ENCODE measurements at places on chromosomes 7 and 10.

DNA sequence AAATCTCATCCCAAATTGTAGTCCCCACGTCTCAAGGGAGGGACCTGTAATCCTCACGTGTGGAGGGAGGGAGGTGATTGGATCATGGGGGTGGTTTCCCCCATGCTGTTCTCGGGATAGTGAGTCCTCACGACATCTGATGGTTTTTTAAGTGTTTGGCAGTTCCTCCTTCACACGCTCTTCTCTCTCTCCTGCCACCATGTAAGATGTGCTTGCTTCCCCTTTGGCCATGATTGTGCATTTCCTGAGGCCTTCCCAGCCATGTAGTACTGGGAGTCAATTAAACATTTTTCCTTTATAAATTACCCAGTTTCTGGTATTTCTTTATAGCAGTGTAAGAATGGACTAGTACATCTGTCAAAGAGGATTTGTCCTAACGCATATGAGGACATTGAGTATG lies 59.5 kb downstream of the RGS10 start:
- no peak for DNase-seq

- no peak for DNase-seq
Observed at GRCh38 chr7:105617280-105618015, 36.2 kb upstream of the EFCAB10 start.

GRCh38 chr10:17006631-17007417 lies 122.8 kb downstream of the CUBN start:
- DNase-seq, result no peak

DNA sequence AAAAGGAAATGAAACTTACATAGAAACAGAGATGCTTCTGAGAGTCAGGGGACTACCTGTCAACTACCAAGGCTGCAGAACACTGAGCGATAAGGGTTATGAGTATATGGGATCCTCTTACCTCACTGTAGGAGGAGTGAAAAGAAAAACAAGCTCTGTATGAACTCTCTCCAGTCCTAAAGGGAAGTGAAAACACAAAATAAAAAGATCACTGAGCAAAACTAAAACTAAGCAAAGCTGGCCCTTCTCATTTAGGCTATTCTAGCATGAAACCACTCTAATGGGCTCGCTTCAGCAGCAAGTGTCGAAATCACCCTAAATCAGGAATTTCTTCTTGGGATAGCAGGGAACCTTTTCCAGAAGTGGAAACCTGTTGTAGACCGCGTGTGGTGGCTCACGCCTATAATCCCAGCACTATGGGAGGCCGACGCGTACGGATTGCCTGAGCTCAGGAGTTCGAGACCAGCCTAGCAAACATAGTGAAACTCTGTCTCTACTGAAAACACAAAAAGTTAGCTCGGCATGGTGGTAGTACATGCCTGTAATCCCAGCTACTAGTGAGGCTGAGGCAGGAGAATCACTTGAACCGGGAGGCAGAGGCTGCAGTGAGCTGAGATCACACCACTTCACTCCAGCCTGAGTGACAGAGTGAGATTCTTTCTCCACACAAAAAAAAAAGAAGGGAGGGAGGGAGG lies 27.0 kb downstream of the DCLRE1C start:
- no peak for DNase-seq

GRCh38 chr7:46786221-46786954 lies 795.5 kb downstream of the TNS3 start:
- DNase-seq, result no peak

- DNase-seq, result no peak
Observed at GRCh38 chr10:124033887-124034218, 59.5 kb downstream of the CHST15 start.

- no peak for DNase-seq
Observed at GRCh38 chr7:110153222-110153621, 937.7 kb upstream of the LRRN3 start.

DNA sequence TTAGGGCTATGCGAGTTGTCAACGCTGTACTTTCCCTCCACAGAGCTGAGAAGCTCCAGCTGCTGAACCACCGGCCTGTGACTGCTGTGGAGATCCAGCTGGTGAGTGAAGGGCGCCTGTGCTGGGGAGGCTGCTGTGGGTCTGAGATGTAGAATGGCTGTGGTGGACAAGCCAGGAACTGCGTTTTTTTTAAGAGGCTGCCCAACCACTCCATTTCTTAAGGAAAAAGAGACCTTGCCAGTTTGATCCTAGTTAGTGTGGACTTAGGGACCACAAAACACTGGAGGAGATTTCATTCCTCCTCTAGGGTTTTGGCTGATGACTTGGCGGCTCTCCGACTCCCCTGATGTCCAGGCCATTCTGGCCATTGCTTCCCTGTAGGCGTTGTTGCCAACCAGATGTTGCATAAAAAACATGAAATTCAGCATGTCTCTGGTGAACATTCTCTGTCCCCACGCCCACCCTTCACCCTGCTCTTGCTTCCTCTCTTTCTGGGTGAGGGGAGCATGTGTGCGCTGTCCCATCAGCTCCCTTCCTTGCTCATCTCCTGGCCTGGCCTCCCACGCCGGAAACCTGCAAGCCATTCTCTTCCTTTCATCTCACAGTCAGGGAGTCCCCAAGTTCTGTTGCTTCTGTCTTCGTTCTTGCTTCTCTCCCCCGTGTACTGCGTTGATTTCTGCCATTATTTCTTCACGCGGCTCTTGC lies 30.9 kb downstream of the CRCP start:
- no peak for DNase-seq

DNA sequence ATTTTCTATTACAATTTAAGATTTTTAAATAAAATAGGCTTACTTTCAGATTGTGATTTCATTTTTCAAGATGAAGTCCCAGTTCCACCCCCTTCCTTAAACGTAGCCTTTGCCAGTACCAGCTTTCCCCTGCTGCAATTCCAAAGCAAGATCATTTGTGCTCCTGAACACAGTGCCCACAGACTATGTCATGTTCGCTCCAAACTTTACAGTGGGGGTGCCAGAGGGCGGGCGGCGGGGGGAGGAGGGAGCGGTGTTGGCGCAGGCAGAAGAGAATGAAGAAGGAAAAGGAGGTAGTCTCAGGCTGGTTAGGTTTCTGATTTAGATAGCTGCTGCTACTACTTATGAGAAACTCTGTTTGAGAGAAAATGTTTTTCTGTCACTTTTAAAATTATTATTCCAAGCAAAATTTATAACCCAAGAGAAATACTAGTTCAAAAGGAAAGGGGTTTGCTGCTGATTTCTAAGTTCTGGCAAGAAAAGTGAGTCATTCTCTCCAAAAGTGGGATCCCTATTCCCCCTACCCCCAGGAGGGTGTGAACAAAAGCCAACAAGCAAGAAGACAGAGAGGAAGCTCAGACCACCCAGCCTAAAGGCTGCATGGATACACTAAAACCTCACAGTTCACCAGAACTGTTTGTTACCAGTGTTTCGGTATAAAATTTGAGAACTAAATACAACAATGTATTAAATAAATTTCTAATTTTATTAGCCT lies 109.6 kb downstream of the SRPK2 start:
- DNase-seq, result no peak

DNA sequence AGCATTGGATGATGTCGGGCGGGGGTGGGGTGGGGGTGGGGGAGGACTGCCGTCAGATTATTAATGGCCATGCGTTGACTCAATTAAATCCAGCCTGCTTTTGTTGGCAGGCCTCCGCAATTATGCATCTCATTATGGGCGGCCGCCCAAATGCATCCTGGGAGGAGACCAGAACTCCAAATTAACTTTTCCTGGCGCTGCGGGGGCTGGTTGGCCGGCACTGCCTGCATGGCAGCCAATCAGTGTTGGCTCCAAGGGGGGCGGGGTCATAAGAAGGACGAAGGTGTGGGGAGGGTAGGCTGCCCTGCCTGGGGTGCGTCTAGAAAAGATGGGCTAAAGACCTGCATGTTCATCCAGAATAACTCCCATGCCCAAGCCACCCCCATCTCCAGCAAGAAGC lies 83.9 kb upstream of the PAX2 start:
- DNase-seq, result no peak

DNA sequence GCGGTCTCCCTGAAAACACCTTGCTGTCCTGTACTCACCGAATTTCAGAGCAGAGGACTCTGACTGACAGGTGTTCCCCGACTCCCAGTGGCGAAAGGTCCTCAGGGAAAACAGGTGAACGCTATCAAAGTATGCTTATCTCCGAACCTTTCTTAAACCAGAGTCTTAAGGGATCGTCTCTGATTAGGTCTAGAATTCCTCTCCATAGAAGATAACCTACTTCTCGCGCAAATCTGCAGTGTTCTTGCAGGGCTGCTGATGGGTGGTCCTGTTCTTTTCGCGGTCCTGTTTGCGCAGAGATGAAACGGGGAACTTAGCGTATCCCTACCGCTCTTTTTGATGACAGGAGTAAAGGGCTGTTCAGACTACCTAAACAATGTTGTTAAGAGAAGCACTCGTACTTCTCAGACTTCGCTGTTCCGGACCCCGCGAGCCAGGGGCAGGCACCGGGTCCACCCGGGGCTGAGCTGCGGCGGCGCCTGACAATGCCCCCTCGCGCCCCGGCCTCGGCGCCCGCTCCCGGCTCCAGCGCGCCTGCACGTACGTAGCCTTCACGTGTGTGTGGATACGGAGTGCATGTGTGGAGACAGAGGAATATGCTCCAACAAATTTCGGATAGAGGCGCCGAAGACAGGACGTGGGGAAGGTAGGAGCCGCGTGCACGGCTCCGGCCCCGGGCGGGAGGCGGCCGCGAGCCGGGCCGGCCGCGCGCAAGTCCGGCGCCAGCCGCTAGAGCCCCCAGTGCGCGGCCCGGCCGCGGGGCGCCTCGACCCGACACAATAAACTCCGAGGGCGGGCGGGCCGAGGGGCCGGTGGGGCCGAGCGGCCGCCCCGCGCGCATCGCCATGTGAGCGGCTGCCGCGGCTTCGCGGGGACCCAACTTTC lies 766 bp upstream of the ZMYND11 start:
- no peak for DNase-seq

GRCh38 chr7:66205741-66206090 lies 582 bp downstream of the TPST1 start:
- no peak for DNase-seq

- DNase-seq, result no peak
Observed at GRCh38 chr7:81624650-81625631, 144.9 kb downstream of the HGF start.

- no peak for DNase-seq
Observed at GRCh38 chr7:92830532-92831110, 5.8 kb downstream of the CDK6 start.

- DNase-seq, result no peak
Observed at GRCh38 chr7:138948403-138948802, 32.8 kb downstream of the KIAA1549 start.

GRCh38 chr7:150994141-150994837 lies 3.5 kb downstream of the NOS3 start:
- DNase-seq, result no peak

- no peak for DNase-seq
Observed at GRCh38 chr10:102639537-102639936, 4.7 kb upstream of the TRIM8 start.

GRCh38 chr7:132023466-132023865 lies 467.0 kb upstream of the PODXL start:
- no peak for DNase-seq

GRCh38 chr10:2620827-2621521 lies 446.4 kb upstream of the PFKP start:
- DNase-seq, result no peak

GRCh38 chr10:123560301-123561140 lies 105.6 kb upstream of the GPR26 start:
- no peak for DNase-seq

DNA sequence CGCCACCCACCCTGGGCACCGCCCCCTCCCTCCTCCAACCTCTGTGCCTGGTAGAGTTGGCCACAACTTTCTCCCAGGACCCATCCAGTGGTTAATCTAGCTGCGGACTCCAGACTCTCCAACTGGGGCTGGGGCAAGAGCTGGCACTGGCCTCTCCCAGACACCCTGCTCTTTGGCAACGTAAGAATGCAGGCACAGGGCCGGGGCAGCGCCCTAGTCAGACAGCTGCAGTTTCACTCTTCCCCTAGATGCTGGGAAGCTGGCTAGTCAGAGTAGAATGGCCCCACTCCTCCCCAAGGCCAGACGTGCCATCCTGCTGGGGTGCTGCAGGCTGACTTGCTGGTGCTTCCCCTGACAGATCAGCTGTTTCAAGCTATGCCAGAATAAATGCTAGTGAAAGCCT lies 22.1 kb downstream of the HSPA12A start:
- DNase-seq, result no peak

DNA sequence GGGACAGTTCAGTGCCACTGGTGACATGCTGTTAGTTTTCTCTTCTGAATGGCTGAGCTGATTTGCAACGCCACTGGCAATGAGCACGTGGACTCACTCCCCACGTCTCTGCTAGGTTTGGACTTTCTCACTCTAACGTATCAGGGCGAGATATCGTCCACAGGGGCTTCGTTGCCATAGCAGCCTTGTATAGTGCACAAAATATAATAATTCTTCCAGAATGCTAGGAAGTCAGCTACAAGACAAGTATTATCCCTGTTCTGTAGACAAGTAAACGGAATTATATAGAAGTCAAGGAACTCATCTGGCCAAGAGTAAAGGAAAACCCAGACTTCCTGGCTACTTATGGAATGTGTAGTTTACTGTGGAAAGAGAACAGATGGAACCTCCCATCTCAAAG lies 226.8 kb downstream of the ARHGAP21 start:
- no peak for DNase-seq

DNA sequence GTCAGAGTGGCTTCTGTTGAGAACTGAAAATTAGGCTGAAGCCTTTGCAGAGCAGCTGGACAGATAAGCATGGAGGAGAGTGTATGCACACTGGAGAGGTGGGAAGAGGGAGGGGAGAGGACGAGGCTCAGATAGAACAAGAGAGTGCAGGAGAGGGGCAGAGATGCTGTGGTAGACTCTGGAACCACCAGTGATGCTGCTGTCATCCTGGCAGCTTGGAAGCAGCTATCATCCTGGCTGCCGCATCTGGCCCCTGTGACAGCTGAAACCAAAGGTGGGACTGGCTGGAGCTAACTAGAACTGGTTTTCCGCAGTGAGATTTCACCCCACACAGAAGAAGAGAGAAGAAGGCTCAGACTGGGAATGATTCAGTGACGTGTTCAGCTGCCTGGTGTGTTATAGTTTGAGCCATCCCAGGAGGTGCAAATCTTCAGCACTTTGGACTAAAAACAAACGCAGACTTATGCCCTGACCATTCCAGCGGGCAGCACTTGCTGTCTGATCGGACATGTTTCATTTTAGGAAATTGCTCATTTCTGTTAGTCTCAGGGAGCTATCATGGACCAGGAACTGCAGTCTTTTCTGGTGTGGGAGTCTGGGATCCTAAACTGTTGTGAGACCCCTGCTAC lies 38.4 kb downstream of the EEPD1 start:
- DNase-seq, result no peak

- DNase-seq, result no peak
Observed at GRCh38 chr7:25643286-25643685, 415.0 kb upstream of the NPVF start.
